ENCODE measurements at places on chromosomes 12 and 14.

GRCh38 chr12:67940780-67941243 is 48.4 kb upstream of the IFNG-AS1 start:
- DNase-seq: no peak

DNA sequence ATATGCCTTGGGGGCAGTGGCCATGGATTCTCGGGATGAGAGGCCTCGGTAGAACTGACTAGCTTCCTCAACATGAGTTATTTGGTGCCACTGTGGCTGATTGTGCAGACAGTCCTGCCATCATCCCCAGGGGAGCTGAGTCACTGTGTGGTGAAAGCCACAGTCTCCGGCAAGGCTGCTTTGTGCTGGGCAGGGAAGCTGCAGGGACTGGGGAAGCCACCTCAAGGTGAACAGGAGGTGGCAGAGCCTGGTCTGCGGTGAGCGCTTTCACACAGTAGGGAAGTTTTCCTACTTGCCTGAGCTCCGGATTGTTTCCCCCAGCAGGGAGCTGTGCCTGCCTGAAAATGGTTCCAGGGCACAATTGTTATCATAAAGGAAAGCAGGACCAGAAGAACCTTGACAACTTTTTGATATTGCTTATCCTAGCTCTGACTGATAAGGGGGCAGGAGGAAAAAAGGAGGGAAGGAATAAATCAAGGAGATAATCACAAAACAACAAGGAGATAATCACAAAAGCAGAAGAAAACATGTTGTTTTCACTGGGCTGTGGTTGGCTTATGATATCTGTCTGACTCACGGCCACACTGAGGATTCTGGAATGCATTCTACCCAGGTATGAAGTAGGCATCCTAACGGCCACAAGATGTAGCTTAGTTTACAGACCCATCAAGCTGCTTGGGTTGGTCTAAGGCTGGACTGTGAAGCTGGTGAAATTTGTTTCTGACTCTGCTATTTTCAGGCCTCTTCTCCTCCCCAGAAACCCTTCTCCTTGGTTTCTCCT is 32.2 kb upstream of the GNG2 start:
- peak; percentile 5 for DNase-seq

DNA sequence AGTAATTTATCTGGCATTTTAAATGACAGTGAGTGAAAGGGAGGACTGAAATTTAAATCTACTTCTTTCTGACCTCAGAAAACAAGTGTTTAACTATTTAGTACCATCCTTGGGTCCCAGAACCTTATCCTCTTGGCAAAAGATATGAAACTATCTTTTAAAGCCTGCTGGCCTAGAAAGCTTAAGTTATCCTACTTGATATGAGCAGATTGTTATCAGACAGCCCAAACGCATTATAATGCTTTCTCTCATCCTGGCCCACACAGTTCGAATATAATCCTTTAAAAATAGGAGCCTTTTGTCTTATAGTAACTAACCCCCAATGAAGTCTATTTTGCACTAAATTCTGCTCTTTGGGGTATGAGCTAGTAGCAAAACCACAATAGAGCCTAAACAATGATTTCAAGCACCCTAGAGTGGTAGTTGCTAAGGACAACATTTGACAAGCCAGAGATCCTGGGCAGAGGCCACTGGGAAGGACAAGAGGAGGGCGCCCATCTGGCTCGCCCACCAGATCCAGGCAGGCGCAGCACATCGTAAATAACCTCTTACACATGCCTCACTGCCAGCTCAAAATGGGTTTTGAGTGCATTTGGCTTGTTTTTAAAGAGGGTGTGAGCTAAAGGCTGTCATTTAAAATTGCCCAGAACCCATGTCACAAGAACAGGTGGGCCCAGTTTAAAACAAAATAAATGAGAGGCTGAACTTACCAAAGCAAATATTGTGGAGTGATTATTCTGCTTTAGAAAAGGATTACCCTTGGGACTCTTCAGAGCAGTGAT is 37.7 kb upstream of the CRY1 start:
- peak; percentile 25 for DNase-seq

GRCh38 chr14:56585461-56586084 is 6.0 kb downstream of the TMEM260 start:
- peak; percentile 80 for DNase-seq
